DND-41 (cell line): ENCODE measurements at places on chromosomes 2 and 18.
A peak's percentile ranks its signal among the peaks of the same experiment; 100 is the strongest.

- no peak for DNase-seq
These were observed 14.3 kb upstream of the CTLA4 start for GRCh38 chr2:203853271-203853670.

- no peak for DNase-seq
These were observed 53.9 kb downstream of the MSH2 start for GRCh38 chr2:47456851-47457250.

GRCh38 chr2:79798776-79799175 lies 285.9 kb downstream of the CTNNA2 start:
- no peak for DNase-seq

GRCh38 chr2:199596549-199596948 lies 138.8 kb upstream of the SATB2 start:
- peak; percentile 12 for DNase-seq

DNA sequence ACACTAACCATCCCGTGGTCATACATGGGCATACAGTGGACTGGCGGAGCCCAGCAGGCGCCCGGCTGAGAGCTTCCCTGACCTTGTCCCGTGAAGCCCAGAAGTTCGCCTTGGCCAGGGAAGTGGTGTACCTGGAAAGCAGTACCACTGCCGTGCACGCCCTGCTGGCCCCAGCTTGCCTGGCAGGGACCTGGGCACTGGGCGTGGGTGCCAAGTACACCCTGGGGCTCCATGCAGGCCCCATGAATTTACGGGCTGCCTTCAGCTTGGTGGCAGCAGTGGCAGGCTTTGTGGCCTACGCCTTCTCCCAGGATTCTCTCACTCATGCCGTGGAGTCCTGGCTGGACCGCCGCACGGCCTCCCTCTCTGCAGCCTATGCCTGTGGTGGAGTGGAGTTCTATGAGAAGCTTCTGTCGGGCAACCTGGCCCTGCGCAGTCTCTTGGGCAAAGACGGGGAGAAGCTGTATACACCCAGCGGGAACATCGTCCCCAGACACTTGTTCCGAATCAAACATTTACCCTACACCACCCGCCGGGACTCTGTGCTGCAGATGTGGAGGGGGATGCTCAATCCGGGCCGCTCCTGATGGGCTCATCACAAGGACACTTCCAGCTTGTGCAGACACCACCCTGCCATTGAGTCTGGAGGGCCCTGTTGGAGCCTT lies 2.3 kb downstream of the TMEM177 start:
- no peak for DNase-seq

DNA sequence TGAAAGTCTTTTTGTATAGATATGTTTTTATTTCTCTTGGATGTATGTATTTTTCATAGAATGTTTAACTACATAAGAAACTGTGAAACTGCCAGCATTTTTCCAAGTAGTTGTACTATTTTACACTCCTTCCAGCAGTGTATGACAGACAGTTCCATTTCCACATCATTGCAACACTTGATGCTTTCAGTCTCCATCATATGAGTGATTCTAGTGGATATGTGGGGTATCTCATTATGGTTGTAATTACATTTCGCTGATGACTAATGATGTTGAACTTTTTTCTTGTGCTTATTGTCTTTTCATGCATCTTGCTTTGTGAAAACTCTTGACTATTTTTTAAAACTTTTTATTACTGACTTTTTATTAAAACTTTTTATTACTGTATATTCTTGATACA lies 101.4 kb downstream of the ARHGAP28 start:
- DNase-seq = no peak

GRCh38 chr2:101617796-101618195 lies 79.7 kb upstream of the MAP4K4 start:
- DNase-seq = peak; percentile 60

- no peak for DNase-seq
These were observed 392.9 kb downstream of the SETBP1 start for GRCh38 chr18:45073556-45073955.

GRCh38 chr2:120346026-120346666 lies at the start of gene INHBB:
INHBB (plus strand) TSS chr2:120346136; CDS start chr2:120346189, 53 bp downstream.
- DNase-seq = no peak

DNA sequence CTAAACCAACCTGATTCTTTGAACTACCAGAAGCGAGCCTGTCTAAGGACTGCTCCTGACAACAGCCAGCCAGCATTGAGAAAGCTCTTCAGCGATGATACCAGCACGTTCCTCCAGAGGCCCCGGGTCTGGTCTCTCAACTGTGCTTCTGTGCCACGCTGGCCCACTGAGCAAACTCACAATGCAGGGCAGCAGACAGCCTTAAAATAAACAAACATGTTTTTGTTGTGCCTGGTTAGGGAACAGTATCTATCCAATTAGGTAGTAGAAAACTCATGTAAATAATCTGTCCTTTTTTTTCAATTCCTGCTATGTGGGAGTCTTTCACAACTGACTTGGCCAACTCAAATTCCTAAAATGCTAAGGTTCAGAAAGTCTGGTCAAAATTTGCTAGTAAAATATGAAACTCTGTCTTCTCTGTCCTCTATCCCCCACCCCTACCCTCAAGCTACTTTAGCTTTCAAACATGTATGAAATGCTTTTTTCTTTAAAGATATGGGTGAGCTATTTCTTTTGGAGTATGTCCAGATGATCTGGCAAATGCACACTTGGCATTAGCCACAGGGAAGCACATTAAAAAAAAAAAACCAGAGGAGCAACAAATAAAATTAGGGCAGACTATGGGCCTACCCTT lies 21.4 kb upstream of the EML4 start:
- DNase-seq = no peak

GRCh38 chr18:45663403-45664045 lies 48.2 kb downstream of the SLC14A2 start:
- no peak for DNase-seq

DNA sequence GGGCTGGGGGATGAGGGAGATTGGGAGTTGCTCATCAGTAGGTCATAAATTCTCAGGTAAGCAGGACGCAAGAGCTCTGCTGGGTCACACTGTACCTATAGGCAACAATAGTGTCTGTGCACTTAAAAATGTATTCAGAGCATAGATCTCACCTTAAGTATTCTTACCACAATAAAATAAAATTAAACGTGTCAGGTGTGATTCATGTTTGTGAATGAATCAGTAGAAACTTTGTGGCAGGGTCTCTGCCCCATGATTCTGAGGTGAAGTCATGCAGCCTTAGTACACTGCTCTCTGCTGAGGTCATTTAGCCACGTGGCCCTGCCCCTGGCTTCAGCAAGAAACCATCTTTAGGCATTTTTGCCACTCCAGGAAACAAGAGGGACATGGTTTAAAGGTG lies 253.8 kb downstream of the FBXO15 start:
- no peak for DNase-seq

GRCh38 chr18:63143330-63143771 lies 176.2 kb downstream of the BCL2 start:
- no peak for DNase-seq

- DNase-seq = no peak
These were observed 96.4 kb downstream of the CERS6 start for GRCh38 chr2:168552450-168552856.

GRCh38 chr18:52723550-52723970 lies 383.6 kb downstream of the DCC start:
- no peak for DNase-seq

GRCh38 chr2:27494284-27494943 lies 586 bp downstream of the FNDC4 start:
- DNase-seq = no peak

GRCh38 chr2:224860786-224861185 lies 144.6 kb upstream of the CCDC195 start:
- no peak for DNase-seq

DNA sequence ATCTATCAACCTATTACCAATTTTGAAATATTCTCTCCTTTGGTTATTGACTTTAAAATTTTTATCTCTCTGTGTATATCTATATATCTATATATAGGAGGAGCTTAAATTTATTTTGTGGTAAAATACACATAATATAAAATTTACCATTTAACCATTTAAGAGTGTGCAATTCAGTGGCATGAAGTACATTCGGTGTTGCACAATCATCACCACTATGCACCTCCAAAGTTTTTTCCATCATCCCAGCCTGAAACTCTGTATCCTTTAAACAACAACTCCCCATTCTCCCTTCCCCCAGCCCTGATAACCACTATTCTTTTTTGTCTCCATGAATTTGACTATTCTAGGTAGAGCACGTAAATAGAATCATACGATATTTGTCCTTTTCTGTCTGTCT lies 49.1 kb downstream of the CDKL4 start:
- DNase-seq = no peak

- no peak for DNase-seq
These were observed 80.9 kb downstream of the SP100 start for GRCh38 chr2:230496891-230497290.

GRCh38 chr18:9952633-9953416 lies 39.0 kb downstream of the VAPA start:
- no peak for DNase-seq

DNA sequence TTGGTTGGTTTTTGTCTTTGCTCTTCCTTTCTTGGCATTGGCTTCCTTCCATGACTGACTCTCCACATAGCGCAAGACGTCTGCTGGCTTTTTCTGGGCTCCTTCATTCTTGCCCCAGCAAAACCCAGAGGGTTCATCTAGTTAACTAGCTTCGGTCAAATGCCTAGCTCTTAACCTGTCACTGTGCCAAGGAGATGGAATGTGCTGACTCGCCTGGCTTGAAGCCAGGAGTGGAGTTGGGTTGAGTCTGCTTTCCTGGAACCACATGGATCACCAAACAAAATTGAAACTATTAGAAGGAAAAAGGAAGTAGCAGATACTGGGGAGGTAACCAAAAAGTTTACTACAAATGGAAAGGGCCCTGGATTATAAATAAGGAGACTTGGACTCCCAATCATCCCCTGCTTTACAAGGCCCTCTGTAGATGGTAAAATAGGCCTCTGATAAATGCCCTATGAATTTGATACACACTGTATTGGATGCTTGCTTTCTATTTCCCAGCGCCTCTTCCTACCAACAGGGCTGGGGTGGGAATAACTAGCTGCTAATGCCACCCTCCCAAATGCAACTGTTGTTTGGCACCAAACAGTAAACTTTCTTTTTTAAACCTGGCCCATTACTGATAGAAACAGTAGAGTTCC lies 11.3 kb downstream of the MALT1 start:
- DNase-seq = no peak

DNA sequence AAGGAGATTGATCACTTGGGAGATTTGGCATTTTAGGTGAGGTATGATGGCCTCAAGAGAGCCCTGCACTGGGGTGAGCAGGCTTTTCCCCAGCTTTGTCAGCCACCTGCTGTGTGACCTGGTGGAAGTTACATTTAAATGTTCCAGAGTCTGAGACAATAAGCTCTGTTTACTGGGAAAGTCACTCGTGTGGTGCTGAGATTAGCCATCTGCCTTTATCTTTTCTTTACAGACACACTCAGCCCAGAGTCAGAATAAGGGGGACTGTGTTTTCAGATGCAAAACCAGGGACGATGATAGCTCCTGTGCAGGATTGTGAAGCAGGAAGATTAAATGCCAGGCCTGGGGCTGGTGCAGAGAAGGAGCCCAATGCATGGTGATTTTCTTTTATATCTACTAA lies 47.9 kb downstream of the SH3RF3 start:
- DNase-seq = no peak

GRCh38 chr2:160491911-160492371 lies 1.7 kb downstream of the RBMS1 start:
- DNase-seq = no peak

- DNase-seq = no peak
These were observed 156.7 kb downstream of the TTN start for GRCh38 chr2:178650554-178650953.

- DNase-seq = no peak
These were observed 2.6 kb downstream of the THADA start for GRCh38 chr2:43593254-43593653.

GRCh38 chr2:168034616-168035015 lies 212.8 kb downstream of the STK39 start:
- no peak for DNase-seq

GRCh38 chr18:39215920-39216319 lies 1650.3 kb upstream of the CELF4 start:
- DNase-seq = no peak

DNA sequence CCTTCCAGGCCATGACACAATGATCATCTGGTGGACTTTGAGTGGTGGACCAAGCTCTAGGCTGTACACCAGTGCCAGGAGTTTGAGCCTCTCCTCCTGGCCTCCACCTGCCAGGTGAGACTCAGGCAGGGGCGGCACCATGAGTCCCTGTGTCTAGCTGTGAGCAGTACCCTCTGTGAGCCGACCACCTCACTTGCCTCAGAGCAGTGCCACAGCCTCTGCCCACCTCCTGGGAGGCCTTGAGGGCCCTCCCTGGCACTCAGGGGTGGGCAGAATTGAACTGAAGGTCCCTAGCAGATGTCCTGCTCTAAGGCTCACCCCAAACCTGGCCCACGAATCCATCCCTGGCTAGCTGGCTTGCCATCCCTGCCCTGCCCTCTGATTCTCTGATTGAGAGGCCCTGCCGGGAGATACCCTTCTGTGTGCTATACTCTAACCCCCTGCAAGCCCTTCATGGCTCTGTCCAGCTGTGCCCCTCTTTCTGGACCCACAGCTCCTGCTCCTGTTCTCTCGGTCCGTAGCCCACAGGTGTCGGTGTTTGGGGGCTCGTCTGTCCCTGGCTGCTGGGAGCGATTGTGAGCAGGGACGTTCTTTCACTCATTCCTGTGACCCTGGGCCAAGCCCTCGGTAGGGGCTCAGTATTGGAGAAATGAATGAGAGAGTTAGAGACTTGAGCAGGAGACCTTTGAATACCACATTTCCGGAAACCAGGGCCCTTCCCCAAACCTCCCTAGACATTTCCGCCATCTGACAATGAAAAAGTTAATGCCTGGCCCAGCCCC lies 70.0 kb downstream of the INHBB start:
- DNase-seq = no peak

GRCh38 chr2:64482765-64483504 lies 29.0 kb downstream of the LGALSL start:
- no peak for DNase-seq

GRCh38 chr2:117684919-117685318 lies 129.6 kb upstream of the DDX18 start:
- DNase-seq = no peak

GRCh38 chr2:238486123-238486848 lies 59.6 kb downstream of the ASB1 start:
- no peak for DNase-seq

- DNase-seq = no peak
These were observed 14.0 kb downstream of the YIPF4 start for GRCh38 chr2:32291746-32292145.

DNA sequence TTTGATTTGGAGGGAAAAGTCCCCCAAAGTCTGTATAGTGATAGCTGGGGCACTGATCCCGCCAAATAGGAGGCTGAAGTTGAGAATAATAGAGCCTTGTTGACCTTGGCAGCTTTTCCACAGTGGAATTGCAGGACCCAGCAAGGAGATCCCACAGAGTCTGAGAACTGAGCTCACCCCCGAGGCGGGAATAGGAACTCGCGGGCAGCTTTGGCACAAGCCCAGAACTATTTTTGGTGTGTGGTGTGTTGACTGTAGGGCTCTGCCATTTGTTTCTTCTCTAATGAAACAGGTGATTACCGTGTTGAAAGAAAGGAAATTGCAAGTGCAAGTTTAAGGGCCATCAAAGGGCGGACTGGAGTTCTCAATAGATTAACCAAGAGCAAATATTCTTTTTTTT lies 34.0 kb downstream of the SH3RF3 start:
- DNase-seq = no peak

GRCh38 chr2:68943581-68944568 lies 8.8 kb downstream of the GKN2 start:
- peak; percentile 80 for DNase-seq

GRCh38 chr18:334575-335132 lies 66.8 kb upstream of the THOC1 start:
- DNase-seq = no peak

GRCh38 chr2:241376808-241377207 lies 20.7 kb downstream of the FARP2 start:
- DNase-seq = no peak

GRCh38 chr2:216142540-216142939 lies 33.4 kb downstream of the XRCC5 start:
- no peak for DNase-seq
